Globus pallidus (tissue), 1 donor: ENCODE measurements at places on chromosomes 1 and 21.

DNA sequence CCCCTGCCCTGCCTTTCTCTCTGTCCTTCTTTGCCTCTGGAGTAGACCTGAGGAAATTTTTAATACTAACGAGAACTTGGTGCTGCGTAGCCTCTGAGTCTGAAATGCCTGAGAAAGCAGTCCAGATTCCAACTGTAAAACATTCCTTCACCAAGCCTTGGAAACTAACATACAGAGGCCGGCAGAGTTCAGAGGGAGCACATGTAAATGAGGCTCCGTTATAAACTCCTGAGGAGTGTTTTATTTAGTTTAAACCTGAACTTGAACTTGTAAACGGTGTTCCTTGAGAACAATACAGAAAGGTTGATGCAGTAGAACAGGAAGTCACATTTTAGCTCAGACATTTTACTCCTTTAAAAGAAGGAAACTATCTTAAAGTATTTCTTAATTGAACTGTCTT, 280.7 kb downstream of the TM2D1 start:
- no peak for DNase-seq

DNA sequence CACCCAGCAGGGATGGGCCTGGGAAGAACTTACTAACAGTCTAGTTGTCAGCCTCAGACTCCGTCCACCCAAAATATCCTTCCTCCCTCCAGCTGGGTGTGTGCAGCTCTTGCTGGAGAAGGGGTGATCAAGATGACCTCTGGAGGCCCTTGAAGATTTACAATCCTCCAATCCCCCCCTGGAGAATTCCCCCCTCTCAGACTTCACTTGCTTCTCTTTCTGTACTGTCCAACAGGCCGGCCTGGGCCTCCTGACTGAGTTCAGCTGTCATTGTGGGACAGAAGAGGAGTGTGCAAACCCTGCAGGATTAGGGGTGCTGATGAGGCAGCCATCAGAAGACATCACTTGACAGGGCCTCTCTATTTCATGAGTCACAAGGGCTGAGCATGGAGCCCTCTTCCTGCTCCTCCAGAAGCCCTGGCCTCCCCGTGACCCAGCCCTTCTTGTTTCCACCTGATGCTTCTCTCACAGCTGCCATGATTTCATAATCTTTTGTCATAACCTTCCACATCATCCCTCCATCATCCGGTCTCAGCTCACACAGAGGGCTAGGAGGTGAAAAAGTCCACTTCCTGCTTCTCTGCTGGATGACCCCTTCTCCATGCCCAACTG, 17.5 kb upstream of the IGFN1 start:
- DNase-seq, result no peak

DNA sequence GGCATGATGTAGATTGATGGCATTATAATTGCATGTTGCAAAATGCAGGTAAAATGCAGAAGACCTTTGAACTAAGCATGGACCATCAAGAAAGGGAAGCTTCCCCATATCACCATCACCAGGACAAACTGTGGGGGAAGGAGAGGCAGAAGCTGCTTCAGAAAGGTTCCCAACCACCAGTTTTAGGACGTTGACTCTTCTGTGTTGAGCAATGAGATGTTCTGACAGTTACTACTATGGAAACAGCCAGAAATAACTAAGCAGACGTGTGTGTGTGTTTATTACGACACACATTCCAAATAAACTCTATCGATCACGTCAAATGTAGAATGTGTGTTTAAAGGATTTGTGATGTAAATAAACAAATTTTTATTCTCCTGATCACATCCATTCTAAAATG, 110.2 kb upstream of the PLD5 start:
- DNase-seq, result no peak

GRCh38 chr1:244296447-244296846, 155.3 kb downstream of the ADSS2 start:
- peak; percentile 33 for DNase-seq

- no peak for DNase-seq
Measured at GRCh38 chr1:247115141-247115510, 11.0 kb upstream of the ZNF669 start.

GRCh38 chr1:155063550-155064110, at the start of gene EFNA4:
EFNA4 (plus strand) TSS chr1:155063740; CDS start chr1:155063824, 84 bp downstream.
- DNase-seq, result peak; percentile 54

DNA sequence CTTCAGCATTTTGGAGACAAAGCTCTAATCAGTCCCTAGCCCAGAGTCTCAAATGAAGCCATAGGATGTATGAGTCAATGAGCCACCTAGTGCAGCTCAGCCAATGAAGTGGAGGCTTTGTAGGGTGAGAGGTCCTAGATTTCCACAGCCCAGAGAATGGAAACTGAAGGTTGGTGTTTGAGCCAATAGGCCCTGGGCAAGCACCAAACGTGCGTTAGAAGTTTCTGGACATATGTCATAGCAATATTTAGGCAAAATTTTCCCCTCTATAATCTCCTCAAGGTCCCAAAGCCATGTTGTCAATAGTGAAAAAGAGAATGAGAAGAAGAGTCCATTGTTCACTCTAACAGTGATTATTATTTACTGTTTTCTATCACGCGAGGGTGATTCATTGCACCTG, 361.3 kb downstream of the PLPP3 start:
- DNase-seq, result no peak

DNA sequence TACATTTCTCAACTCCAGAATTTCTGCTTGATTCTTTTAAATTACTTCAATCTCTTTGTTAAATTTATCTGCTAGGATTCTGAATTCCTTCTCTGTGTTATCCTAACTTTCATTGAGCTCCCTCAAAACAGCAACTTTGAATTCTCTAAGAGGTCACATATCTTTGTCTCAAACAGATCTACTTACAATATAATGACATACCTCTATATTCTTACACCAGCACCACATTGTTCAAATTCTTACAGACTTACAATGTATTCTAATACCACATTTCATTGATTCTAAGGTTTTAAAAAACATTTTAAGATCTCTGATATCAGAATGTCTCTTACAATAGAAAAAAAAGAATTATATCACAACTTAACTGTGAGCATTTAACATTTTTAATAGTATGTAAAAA, 77.4 kb downstream of the DIRAS3 start:
- DNase-seq, result no peak

- DNase-seq, result no peak
Measured at GRCh38 chr21:43364851-43365424, 62.0 kb downstream of the SIK1 start.

- DNase-seq, result no peak
Measured at GRCh38 chr1:215523128-215523861, 43.8 kb upstream of the KCTD3 start.

GRCh38 chr1:177558372-177558771, 387.6 kb downstream of the BRINP2 start:
- no peak for DNase-seq

DNA sequence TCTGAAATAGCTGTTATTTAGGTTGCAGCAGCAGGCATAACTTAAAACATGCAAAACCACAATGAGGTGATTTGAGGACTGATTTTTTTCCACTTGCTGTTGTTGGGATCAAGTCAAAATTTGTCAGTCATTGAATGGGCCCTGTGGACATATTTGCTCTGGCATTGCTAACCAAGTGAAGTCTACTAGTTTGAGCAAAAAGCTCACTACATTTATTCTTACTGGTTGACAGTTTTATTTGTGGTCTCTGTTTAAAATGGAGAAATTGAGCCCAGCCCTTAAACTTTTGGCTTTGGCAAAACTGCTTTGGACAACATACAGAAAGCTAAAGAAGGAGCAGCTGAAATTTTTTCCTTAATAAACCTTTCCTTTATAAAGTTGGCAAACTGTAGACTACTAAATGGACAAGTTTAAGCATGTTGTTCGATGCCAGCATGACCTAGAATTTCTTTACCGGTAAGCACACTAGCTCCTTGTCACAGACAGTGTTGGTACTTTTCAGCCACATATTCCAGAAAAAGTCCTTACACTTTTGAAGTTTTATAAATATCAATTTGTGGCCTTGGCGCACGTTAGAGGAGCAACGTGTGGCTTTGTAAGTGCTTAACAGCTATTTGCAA, 234.6 kb downstream of the USP25 start:
- no peak for DNase-seq

DNA sequence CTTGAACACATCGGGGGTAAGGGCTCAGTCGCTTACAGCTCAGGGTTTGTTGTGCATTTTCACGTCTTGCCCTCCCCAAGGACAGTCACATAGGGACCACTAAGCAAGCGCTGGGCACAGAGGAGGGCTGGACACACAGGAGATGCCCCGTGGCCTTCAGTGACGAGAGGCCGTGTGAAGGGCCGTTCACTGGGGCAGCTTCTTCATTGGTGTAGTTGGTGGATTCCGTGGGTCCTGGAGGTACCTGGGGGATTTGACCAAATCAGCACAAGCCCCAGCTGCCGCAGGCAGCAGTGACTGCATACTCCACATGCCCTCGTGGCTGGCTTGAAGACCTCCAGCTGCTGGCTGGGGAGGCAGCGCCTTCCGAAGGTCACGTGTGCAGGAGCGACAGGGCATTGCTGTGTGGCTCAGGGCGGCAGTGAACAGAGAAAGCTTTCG, 100.8 kb upstream of the C1orf174 start:
- DNase-seq, result no peak

GRCh38 chr1:62064829-62065407, 129.7 kb upstream of the L1TD1 start:
- no peak for DNase-seq

GRCh38 chr1:47986761-47987200, 10.4 kb downstream of the TRABD2B start:
- no peak for DNase-seq

DNA sequence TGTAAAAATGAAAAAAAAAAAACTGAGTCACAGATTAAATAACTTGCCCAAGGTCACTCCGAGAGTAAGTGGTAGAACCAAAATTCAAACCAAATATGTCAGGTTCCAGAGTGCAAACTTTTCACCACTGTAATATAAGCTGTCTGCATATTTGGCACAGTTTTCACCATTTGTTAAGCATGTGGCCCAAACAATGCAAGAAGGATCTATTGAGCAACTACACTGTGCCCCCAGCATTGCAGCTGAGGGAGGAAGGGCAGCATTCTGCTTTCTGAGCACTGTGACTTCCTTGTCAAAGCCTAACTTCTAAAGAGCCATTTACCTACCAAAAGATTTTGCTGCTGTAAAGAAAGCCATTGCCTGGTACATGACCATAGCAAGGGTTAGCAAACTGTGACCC, 133.4 kb downstream of the SYT2 start:
- DNase-seq, result no peak

- no peak for DNase-seq
Measured at GRCh38 chr1:241738284-241739078, 86.4 kb downstream of the WDR64 start.

DNA sequence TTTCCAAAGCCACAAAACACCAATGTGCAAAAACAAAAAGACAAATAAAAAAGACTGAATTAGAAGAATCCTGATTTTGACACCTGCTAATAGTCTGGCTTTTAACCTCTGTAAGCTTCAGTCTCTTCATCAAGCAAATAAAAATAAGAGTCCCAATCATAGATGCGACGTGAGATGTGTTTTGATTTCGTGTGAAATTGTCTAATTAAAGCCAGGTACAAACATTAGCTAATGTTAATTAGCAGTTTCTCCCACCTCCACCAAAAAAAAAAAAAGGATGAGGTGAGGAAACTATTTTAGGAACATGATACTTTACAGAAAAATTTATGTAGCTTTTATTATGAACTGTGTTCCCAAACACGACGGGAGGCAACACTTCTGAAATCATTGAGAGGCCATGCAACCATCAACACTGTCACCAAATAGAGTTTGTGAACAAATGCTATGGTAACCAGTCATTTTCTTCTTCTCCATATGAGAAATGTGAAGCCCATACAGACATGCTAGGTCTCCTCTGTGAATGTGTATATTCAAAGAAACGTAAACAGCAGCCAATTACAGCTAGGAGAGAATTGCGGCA, 6.7 kb upstream of the EVI5 start:
- no peak for DNase-seq

- DNase-seq, result no peak
Measured at GRCh38 chr1:79966438-79966837, 959.9 kb upstream of the ADGRL4 start.

DNA sequence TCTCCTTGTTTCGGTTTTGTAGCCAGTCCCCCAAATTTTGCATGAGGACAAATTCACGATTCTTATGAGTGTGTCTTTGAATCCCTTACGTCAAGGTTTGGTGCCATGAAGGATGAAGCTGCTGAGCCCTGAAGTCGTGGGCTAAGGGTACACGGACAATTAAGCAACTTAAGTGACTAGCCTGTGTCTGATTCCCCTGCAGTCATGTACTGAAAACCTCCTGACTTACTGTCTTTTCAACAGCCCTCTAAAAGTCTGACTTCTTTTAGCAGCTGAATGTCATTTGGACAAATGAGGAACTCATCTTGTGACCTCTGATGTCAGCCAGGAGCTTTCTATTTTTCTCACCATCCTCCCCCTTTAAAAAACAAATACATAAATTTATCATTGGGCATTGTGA, 27.1 kb upstream of the C1orf105 start:
- peak; percentile 66 for DNase-seq

DNA sequence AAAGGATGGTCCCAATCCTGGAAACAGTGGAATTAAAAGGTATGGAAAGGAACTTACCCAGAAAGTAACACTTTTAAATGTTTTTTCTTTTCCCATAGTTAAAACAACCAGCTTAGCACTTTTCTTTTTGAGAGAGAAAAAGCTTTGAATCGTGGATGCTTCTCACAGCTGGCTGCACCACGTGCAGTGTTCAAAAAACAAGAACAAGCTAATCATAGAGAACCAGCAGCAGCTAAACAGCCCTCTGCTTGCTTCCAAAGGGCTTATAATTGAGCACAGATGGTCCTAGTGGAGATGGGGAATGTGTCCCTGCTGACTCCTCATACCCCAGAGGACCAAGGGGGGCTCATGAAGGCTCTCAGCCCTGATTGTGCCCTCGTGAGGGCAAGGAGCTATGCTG, 26.4 kb downstream of the UTP25 start:
- peak; percentile 55 for DNase-seq

- peak; percentile 84 for DNase-seq
Measured at GRCh38 chr1:26697978-26698849, 2.4 kb downstream of the ARID1A start.

DNA sequence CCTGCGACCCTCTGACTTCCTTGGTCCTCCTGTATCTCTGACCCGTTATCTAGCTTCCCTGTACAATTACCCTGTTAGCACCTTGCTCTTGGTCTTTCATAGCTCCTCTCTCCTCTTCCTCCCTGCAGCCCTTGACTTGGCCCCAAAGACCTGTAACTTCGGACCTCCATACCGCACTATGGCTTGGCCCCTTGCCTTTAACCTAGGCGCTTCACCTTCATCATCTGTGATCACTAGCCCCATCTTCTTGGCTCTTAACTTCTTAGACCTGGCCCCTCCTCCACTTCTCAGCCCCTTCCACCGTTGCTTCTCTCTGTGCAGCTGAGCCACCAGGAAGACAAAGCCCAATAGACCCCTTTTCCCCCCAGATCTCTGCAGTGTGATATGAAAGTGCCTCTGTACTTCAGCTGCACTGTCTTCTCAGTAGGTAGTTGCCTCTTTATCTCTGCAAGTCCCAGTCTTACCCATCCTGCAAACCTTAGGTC, 740 bp downstream of the ZNF691 start:
- no peak for DNase-seq

DNA sequence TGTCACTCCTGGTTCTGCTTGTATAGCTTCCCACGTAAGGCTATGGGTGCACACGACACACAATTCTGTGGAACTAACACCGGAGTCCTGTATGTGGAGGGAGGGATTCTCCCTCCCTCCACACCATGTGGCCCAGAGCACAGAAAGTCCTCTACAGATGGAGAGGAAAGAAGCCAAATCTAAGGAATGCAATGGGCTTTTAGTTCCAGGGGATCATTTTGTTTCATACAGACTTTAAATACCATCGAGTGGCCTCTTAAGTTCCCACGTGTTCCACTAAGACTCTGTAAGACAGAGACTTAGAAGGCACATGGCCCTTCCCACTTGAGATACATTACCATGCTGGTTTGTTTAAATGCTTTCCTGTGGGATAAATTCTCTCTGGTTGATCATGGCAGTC, 156.0 kb downstream of the TGFB2 start:
- no peak for DNase-seq

- no peak for DNase-seq
Measured at GRCh38 chr1:156524481-156524869, 23.9 kb upstream of the MEF2D start.
